ENCODE measurements at places on chromosomes 4 and X.

- DNase-seq = peak; percentile 73
These were observed 115.6 kb downstream of the CAMK2D start for GRCh38 chr4:113645771-113646441.

DNA sequence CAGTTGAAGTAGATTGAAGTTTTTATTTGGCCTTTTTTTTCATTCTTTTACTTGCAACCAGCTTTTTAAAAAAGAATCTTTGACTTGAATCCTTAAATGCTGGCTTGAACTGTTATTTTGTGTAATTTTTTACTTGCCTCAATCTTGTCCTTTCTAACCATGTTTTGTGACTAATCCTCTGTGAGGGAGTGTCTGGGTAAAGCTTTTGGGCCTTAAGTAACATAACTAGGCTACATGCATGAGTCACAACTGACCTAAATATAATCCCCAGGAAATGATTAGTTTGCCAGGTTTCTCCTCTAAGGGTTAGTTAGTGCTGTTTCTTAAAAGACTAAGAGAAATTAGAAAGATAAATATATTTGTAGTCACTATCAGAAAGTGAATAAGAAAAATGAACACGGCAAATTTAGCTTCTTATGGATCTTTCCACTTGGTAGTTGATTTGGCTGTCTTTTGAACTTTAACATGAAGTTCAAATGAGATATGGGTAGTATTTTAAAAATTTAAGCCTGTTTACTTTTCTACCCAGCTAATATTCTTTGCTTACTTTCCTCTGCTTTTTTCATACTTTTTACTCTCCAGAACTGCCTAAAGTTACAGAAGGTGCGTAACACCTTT, 13.0 kb downstream of the EXOC1 start:
- DNase-seq = no peak

GRCh38 chrX:41823402-41823801, 99.4 kb downstream of the GPR82 start:
- DNase-seq = no peak

- DNase-seq = peak; percentile 45
These were observed 63.2 kb downstream of the CD40LG start for GRCh38 chrX:136711147-136711546.

DNA sequence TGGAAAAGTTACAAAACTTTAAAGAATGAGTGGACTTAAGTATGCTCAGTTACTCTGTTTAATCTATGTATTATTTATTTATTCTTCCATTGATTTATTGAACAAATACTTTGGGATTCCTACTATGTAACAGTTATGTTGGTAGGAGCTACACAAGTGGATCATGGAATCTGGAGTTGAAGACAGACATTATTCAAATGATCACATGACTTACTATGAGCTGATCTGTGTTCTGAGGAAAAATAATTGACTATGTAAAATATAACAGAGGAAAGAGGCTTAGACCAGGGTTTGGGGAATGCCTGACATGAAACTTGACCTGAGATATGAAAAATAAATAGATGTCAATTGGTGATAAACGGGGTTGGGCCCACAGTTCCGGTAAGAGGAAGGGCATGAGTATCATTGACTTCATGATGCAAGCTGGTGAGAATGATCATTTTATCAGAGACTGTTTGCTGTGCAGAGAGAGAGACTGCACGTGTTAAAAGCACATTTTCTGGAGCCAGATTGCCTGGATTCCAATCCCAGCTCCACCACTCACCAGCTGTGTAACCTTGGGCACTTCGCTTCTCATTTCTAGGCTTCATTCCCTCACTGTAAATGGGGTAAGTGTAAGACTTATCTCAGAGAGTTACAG, 179.0 kb downstream of the SPCS3 start:
- DNase-seq = no peak

- no peak for DNase-seq
These were observed 34.6 kb upstream of the CPLX1 start for GRCh38 chr4:860561-860960.

- DNase-seq = no peak
These were observed 120.5 kb downstream of the ENPP6 start for GRCh38 chr4:184097241-184097605.

DNA sequence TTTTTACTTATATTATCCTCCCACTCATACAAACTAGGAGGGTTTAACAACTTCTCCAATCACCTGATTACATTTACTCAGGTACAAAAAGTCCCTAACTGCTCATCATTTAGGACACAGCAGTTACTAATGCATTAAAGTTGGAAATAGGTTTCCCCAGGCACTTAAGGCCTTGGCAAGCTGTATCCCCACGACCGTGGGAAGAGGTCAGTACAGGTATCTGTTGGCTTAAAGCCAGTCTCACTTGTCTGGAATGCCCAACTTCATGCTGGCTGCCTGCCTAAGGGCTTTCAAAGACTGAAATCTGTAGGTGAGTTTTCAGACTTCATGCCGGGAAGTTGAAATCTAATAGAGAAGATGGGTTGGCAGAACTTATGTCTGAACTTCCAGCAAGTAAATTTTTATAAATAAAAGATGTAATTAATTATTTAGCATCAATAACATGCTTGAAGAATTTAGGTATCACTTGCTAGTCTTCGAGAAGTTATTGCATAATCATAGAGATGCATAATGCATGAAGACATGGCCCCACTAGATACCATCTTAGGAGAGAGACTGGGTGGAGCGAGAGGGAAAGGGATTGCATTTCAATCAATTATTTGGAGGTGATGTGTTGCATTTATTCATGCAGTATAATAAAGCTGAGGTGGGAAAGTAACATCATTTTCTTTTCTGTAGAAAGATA, 54.2 kb downstream of the SCD5 start:
- no peak for DNase-seq

DNA sequence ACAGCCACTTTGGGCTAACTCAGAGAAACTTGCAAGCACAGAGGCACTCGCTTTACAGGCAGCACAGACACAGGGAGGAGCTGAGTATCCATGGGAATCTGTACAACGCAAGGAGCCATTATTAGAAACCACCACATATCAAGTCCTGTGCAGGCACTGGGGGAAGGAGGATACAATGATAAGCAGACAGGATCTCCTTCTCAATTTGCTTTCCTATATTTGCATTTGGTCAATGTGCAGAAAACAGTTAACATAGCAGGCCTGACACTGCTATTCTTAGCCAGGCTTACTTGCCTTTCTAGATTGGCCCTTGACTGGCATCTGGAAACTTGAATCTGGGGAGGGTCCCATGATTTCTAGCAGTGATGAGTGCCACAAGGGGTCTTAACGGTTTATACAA, 65.8 kb downstream of the TEC start:
- no peak for DNase-seq

DNA sequence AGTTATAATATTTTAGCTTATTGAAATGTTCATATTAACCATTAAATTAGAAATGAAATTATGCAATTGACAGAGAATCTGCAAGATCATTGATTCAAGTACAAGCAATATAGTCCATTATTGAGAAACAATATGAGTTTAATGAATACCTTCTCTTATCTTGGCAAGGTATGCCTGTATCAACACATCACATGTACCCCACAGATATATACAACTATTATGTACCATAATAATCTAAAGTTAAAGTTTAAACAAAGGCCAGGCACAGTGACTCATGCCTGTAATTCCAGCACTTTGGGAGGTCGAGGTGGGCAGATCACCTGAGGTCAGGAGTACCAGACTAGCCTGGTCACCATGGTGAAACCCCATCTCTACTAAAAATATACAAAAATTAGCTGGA, 514.7 kb downstream of the PCDH7 start:
- no peak for DNase-seq

GRCh38 chr4:22743290-22743689, 50.6 kb downstream of the GBA3 start:
- no peak for DNase-seq

DNA sequence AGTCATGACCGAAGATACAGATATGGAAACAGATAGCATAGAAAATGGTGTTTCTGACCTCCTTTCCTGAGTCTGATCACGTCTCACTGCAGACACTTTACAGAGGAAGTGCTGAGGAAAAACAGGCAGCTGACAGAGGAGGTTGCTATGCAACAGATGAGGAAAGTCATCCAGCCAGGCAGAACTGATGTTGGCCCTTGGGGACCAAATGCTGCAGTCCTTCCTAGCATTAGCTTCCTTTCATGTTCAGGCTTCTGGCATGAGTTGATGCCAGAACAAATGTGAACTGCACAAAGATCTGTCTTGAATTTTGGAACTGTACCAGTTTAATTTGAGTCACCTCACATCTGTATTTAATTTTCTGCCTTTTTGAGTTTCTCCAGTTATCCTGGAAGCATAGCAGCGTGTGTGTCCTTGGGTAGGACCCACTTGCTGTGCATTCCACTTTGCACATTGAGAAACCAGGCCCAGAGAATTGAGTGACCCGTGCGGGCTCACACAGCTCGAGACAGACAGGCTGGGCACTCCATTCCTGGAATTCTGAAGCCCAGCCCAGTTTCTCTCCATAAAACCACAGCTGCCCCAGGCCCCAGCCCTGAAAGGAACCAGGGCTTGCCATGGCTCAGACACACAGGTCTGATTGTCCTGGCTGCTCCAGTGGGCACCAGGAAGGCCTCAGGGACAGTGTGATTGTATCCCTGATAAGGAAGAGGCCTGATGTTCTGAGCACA, 1.4 kb upstream of the MAGED1 start:
- DNase-seq = no peak

GRCh38 chr4:139873111-139873860, 207.7 kb downstream of the MGST2 start:
- no peak for DNase-seq

DNA sequence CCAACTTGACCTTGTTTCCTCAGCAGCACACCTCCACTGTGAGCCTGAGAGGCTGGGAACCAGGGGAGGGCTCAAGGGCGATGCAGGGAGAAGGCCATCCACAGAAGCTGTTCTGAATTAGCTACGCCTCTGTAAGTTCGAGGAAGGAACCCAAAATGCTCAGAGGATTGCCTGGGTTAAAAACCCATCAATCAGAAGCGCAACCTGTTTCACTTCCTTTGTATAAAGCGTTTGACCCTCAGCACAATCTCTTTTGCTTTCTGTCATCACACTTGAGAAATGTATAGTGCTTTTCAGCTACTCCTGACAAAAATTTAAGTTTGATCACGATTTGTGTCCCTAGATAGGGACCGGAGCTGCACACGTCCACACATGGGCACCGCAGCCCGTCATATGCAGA, 48.0 kb upstream of the MAP3K15 start:
- DNase-seq = no peak

GRCh38 chr4:76758290-76758882, 139.6 kb downstream of the SOWAHB start:
- no peak for DNase-seq

GRCh38 chr4:173246719-173247118, 78.1 kb downstream of the GALNT7 start:
- DNase-seq = no peak

- no peak for DNase-seq
These were observed 181.0 kb downstream of the CHRDL1 start for GRCh38 chrX:110614596-110614995.

GRCh38 chr4:18021470-18021719, 160 bp downstream of the LCORL start:
- no peak for DNase-seq

Data from DMS153 (cell line).